Jurkat, Clone E6-1 (cell line): ENCODE measurements at places on chromosomes 2 and 18.

DNA sequence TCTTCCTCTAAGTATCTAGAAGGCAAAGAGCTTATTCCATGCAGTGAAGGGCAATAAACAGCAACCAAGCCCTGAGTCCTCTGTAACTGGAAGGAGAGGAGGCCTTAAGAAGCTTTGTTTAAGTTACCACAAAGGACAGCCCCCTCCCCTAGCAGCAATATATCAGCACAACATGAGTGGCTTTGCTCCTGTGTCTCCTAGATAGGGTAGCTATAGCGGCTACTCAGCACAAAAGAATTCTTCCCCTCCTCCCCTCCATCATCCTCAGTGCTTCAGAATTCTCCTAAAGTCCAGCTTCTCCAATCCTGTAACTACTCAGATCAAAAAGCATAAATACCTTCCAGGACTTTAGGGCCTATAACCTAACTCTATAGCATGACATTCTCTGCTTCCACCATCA, 16.5 kb downstream of the SUMO1 start:
- no peak for DNase-seq

GRCh38 chr2:174699993-174700766, 64.1 kb downstream of the CHRNA1 start:
- peak; percentile 50 for DNase-seq

DNA sequence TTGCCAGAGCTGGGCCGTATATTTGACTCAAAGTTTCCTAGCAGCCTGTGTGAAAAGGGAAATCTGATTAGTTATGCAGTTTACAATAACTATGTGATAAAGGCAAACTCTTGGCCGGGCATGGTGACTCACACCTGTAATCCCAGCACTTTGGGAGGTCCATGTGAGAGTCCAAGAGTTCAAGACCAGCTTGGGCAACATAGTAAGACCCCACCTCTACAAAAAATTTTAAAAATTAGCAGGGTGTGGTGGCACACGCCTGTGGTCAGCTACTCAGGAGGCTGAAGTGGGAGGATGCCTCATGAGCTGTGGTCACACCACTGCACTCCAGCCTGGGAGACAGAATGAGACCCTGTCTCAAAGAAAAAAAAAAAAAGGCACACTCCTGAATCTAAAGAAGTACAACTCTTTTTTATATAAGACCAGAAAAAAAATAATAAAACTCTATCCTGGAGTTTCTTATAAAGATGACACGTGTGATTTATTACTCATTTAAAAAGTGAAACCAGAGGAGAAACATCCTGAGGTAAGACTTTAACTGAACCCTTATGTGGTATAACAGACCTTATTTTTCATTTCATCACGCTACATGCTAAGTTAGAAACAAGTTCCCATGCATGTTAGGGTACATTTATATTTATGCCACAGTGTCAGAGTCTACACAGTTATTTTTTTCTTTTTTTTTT, 32.6 kb upstream of the KCMF1 start:
- DNase-seq = no peak

GRCh38 chr18:78525366-78526111, 454.1 kb upstream of the SALL3 start:
- DNase-seq = no peak

- no peak for DNase-seq
Measured at GRCh38 chr2:147033044-147033443, 811.8 kb upstream of the ACVR2A start.

GRCh38 chr18:80035997-80036396, 1.8 kb downstream of the RBFA start:
- no peak for DNase-seq

GRCh38 chr2:74378007-74378406, 2.1 kb downstream of the DCTN1 start:
- DNase-seq = no peak

GRCh38 chr2:178109813-178110212, 2.4 kb upstream of the RBM45 start:
- peak; percentile 55 for DNase-seq

- no peak for DNase-seq
Measured at GRCh38 chr2:205658572-205658971, 23.7 kb upstream of the NRP2 start.

GRCh38 chr2:124254621-124255020, 229.5 kb downstream of the CNTNAP5 start:
- no peak for DNase-seq

GRCh38 chr2:115650827-115651226, 1208.4 kb downstream of the DPP10 start:
- DNase-seq = no peak

- DNase-seq = no peak
Measured at GRCh38 chr2:241063093-241063551, 39.0 kb downstream of the MTERF4 start.

GRCh38 chr2:219215871-219216534, 2.8 kb downstream of the ABCB6 start:
- no peak for DNase-seq

GRCh38 chr2:29235411-29235810, 120.2 kb downstream of the CLIP4 start:
- DNase-seq = no peak

- no peak for DNase-seq
Measured at GRCh38 chr18:11522992-11523391, 86.4 kb upstream of the SLC35G4 start.

- DNase-seq = no peak
Measured at GRCh38 chr2:223725494-223725893, 111.9 kb downstream of the AP1S3 start.

DNA sequence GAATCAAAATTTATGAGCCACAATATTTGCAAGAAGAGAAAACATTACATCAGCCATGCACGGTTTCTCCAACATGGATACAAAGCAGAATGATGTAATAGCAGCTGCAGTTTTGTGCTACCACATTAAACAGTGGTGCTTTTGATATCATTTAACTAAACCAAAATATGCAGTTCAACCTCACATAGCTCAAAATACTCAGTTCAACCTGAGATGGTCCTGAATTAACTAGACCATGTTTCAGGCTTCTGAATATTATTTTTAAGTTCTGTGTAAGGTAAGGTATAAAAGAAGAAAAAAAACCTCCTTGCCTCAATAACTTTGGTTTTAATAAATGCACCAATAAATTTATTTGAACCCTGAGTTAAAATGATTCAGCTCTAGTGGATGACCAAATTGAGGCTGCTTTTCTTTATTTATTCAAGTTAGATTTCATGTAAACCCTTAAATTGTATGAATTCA, 18.8 kb upstream of the TSPYL6 start:
- peak; percentile 70 for DNase-seq

- no peak for DNase-seq
Measured at GRCh38 chr2:69685321-69686048, 41.9 kb upstream of the AAK1 start.

- DNase-seq = no peak
Measured at GRCh38 chr2:43055086-43055912, 171.1 kb downstream of the ZFP36L2 start.

- no peak for DNase-seq
Measured at GRCh38 chr2:238016526-238016925, 44.3 kb upstream of the SCLY start.

GRCh38 chr2:217434180-217434975, 568.4 kb downstream of the TNS1 start:
- DNase-seq = peak; percentile 61

DNA sequence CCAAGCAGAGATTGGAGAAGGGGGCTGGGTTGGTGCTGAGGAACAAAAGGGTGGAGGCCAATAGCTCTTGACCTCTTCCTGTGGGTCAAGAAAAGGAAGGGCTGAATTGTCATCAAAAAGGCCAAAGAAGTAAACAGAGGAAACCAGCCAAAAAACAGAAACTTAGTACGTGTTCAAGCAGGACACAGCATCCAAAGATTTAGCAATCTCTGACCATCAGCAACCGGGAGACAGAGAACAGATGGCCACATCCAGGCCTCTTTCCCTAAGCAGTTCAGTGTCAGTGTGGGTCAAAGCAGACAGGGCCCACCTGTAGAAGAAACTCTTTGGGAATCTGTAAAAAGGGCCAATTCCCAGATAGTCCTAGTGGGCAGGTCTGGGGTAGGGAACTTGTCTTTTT, 2.9 kb downstream of the DNPEP start:
- no peak for DNase-seq

GRCh38 chr2:214322662-214323061, 88.2 kb upstream of the VWC2L start:
- DNase-seq = no peak

DNA sequence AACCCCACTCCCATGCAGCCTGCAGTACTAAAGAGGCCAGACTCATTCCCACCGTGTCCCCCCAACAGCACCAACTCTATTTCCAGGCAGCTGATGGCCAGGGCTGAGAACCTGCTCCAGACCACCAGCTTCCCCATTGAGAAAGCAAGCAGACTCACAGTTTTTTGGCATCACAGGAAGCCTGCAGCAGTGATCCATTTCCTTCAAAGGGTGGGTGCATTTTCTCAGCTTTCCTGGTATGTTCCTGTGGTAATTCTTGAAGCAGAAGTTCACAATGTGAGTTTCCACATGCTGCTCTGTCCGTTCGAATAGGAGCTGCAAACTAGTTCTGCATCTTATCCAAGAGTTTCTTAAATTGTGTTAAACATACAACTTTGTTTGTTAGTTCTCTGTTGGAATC, 1249.6 kb upstream of the FAM98A start:
- DNase-seq = no peak

DNA sequence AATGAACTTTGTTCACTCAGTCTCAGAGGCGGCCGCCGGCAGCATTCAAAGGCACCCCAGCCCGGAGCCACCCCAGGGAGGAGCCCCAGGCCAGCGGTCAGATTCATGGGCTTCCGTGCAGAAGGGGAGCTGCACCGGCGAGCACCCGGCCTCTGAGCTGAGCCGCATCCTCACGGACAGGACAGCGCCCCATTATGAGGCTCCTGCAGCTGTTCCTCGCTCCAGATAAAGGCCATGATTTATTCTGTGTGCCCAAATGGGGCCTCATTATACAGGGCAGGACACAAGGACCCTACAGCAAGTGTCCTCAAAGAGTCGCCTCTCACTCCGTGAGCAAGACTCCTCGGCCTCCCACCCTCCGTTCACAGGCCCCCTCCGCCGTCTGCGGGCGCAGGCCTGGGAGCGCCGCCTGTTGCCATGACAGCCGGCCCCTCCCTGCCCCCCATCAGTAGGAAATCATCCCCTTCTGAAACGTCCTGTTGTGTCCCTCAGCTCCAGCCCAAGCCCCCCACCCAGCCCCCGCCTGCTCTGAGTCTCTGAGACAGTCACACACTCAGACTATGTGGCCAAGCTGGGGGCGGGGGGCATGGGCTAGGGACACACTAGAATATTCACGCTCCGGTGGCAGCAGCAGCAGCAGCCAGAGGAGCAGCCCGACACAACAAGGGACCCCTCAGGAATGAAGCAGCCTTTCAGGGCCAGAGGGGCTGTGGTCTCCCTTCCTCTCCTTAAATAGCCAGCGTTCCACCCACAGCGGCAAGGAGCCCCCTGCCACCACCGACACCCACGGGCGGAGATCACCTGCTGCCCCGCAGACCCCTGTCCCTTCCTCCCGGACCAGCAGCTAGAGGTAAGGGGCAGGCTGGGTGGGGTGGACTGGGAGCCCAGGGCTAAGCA, at the start of gene GPR17:
Gene GPR17, plus strand, starts transcription at position 759 of the 897 bp plus-strand sequence. CDS start 4,583 bp downstream, outside the sequence.
- DNase-seq = no peak

GRCh38 chr2:164015328-164016123, 279.7 kb upstream of the FIGN start:
- no peak for DNase-seq

GRCh38 chr2:205695460-205695991, 13.2 kb downstream of the NRP2 start:
- DNase-seq = no peak

DNA sequence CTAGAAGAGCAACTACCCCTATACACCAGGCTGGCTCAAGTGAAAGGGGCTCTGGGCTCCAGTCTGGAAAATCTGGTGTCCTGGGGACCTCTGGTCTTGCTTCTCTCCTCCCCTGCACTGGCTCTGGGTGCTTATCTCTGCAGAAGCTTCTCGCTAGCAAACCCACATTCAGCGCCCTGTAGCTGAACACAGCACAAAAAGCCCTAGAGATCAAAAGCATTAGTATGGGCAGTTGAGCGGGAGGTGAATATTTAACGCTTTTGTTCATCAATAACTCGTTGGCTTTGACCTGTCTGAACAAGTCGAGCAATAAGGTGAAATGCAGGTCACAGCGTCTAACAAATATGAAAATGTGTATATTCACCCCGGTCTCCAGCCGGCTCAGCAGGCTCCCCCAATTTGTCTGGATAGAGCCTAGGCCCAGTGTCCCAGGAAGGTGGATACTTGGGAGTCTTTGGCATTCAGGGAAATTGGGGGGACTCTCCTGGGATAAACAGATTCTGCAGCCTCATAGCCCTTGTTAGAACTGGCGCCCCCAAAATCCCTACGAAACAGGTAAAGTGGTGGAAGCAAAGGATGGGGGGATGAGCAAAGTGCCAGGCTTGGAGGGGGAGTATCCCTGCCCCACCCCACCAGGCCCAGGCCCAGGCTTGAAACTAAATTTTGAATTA, 2.5 kb upstream of the HOXD4 start:
- no peak for DNase-seq

DNA sequence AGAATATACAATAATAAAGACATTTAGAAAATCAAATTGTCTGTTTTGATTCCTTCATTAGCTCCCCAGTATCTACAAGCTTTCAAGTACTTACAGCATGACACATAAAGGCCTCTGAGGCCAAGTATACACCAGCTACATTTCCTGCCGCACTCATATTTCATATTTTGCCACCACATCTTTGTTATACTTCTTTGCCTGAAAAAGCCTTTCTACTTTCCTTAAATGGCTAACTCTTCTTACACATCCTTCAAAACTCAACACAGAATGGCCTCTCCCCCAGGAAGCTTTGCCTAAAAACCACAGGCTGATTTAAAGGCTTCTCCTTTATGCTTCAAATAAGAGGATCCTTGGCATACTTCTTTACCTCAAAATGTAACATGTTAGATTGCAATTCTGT, 4.5 kb downstream of the STK17B start:
- DNase-seq = peak; percentile 81

- DNase-seq = no peak
Measured at GRCh38 chr2:111967018-111967417, 68.6 kb downstream of the MERTK start.

DNA sequence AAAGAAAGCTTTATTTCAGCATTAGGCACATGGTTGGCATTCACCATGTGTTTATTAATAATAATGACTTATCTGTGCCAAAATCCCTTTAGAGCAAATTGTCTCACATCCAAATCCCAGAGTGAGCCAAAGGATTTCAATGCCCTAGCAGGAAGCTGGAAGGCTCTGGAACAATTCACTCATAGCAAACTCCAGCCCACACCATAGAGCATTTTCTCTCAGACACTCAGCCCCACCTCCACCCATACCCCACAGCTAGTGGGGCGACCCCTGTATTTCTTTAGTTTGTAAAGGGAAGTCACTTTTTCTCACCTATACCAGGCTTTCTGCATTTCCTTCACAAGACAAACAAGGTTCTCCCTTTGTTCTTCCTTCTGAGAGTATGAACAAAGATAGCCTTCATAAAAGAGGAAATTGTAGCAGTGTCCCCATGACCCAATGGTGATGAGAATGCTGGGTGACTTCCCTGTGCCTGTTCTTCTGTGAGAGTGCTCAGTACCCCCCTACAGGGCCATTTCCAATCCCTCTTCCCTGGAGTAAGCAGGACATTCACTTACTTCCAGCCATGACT, 100.1 kb upstream of the APCDD1 start:
- no peak for DNase-seq
